Stimulated activated CD8-positive, alpha-beta memory T cell treated with anti-CD3 and anti-CD28 coated beads, Interleukin-4, amount 100 ng/mL, for 24 hours (primary cell): ENCODE measurements at places on chromosomes 11 and 22.
A peak's percentile ranks its signal among the peaks of the same experiment; 100 is the strongest.

DNA sequence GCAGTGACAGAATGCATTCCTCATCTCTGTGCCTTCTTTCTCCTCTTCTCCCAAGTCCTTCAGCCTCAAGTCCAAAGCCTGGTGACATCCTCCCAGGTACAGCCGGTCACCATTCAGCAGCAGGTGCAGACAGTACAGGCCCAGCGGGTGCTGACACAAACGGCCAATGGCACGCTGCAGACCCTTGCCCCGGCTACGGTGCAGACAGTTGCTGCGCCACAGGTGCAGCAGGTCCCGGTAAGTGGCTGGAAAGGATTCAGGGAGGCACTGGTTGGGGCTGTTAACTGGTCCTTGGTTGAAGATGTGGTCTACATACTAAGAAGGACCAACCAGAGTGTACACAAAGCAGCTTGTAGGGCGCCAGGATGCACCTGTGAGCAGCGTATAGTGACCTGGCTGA is 35.7 kb downstream of the SREBF2 start:
- DNase-seq, result no peak

- DNase-seq, result no peak
These were observed 19.9 kb downstream of the MMP10 start for GRCh38 chr11:102760344-102761035.

GRCh38 chr11:71080239-71081097 is 171.9 kb downstream of the SHANK2 start:
- DNase-seq, result peak; percentile 30

DNA sequence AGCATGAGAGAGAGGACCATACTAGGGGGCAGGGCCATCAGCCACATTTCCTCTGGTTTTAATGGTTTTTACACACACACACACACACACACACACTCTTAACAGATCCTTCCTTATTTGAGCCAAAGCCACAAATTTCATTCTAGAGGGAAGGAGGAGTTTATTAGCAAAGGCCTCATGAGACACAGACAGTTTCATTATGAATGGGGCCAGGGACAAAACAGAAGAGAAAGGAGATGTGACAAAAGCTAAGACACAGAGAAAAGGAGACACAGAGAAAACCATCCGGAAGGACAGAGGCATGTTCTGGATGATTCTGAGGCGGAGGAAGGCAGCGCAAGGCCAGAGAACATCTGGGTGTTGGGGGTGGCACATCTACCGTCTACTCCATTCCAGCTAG is 32.2 kb upstream of the ARFGAP3 start:
- no peak for DNase-seq

DNA sequence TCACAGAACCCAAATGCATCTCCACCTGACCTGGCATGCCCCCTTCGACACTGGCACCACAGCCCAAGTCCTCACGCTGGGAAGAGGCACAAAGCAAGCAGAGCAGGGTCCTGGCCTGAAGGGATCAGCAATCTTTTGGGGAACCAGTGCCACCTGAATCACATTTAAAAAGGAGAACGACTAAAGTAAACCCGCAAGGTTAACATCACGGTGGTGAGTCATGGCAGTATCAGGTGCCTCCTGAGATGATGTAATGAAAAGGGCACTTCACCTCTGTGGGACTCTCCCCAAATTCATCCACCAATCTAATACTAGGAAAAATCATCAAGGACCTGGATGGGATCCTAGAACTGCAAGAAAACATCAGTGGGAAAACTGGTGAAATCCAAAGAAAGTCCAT is 44.9 kb downstream of the PACSIN2 start:
- DNase-seq, result no peak

- no peak for DNase-seq
These were observed 251.7 kb upstream of the B3GAT1 start for GRCh38 chr11:134663506-134664313.

- no peak for DNase-seq
These were observed 6.4 kb upstream of the PKNOX2 start for GRCh38 chr11:125157953-125158680.

GRCh38 chr11:86156397-86156955 is 87.6 kb upstream of the PICALM start:
- DNase-seq, result no peak

DNA sequence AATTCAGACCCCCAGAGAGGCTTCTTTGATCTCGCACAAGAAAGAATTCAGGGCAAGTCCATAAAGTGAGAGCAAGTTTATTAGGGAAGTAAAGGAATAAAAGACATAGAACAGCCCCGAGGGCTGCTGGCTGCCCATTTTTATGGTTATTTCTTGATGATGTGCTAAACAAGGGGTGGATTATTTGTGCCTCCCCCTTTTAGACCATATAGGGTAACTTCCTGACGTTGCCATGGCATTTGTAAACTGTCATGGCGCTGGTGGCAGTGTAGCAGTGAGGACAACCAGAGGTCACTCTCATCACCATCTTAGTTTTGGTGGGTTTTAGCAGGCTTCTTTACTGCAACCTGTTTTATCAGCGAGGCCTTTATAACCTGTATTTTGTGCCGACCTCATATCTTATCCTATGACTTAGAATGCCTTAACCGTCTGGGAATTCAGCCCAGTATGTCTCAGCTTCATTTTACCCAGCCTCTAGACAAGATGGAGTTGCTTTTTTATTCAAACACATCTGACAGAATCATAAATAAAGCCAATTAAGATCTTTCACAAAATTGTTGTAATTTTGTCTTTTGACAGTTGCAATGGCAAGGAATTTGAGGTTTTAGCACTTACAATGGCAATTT is 7.6 kb downstream of the DDIAS start:
- no peak for DNase-seq

GRCh38 chr11:126722006-126722736 is 278.4 kb downstream of the KIRREL3 start:
- DNase-seq, result no peak

DNA sequence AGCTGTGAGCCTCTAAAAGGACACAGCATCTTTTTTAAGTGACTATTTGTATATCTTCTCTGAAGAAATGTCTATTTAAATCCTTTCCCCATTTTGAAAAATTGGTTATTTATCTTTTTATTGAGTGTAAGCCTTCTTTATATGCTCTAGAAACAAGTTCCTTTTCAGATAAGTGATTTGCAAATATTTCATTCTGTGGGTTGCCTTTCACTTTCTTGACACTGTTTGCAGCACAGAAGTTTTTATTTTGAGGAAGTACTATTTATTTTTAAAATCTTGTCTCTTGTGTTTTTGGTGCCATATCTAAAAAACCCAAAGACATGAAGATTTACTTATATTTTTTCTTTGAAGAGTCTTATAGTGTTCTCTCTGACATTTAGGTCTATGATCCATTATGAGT is 40.1 kb upstream of the LYVE1 start:
- no peak for DNase-seq

- DNase-seq, result no peak
These were observed 1.5 kb downstream of the EHD1 start for GRCh38 chr11:64876835-64877341.

DNA sequence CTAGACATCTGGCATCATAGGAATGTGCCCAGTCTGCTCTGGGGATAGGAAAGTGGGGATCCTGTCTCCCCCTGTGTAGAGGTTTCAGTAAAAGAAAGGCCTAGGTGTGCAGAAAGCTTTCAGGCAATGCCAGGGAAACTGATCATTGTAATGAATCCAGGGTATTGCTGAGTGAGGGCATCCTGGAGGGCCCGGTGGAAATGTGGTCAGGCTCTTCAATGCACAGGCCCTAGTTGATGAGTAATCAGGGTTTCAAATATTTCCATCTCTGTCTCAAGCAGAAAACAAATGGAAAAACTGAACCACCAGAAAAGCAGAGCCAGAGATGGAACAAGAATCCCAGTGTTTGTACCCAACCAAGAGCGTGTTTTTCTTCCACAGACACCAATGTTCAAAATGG is 2.0 kb downstream of the CD3E start:
- no peak for DNase-seq

GRCh38 chr11:126485021-126485792 is 129.7 kb downstream of the ST3GAL4 start:
- DNase-seq, result no peak
